ENCODE measurements at places on chromosomes 12 and 14. TPM values are rescaled to one million over a fixed set of nuclear protein-coding genes. Genes with fewer than 3 reads are reported as not detected.

DNA sequence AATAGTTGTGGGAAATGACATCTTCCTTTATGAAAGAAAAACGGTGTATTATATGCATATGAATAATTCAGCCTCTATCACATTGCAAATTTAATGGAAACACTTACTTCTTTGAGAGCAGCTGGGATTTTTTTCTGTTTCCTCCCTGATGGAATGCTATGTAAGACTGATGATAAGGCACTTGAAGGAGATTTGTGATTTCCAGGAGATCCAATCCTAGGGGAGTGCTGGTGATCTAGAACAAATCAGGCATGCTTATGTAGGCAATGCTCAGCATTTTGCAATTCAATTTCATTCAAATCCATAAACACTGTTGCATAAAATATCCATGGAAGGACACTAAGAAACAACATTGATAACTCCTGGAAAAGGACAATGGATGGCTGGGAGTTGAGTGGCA is 16.0 kb upstream of the NR2C1 start:
- DNase-seq = no peak

Gene PIWIL1
- not detected for total RNA-seq

Gene CHGA
- total RNA-seq = 0.31 TPM

Gene ZNF891
- total RNA-seq = 3.2 TPM

Gene RNF212B
- total RNA-seq = not detected

GRCh38 chr12:62760779-62761178 is 174.2 kb downstream of the PPM1H start:
- DNase-seq = no peak

DNA sequence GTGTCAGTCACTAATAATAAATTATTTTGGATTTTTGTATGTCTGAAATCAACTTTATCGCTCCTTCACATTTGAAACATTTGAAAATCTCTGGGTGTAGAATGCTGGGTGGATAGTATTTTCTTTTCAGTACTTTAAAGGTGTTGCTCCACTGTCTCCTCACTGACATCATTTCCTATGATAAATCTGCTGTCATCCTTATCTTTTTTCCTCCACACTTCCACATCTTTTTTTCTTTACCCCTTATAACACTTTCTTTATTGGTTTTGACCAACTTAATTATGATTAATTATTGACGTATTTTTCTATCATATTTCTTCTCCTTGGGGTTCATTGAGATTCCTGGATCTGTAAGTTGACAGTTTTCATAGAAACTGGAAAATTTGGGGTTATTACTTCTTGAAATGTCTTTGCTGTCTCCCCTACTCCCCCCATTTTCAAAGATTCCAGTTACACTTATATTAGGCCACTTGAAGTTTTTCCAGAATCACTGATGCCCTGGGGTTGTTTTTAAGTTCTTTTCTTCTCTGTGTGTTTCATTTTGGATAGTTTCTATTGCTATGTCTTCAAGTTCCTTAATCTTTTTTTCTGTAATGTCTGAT is 177.5 kb upstream of the DIO3 start:
- DNase-seq = no peak

All from esophagus squamous epithelium (tissue), 5 donors.